SHP77 (cell line): ENCODE measurements at places on chromosomes 6 and 20.

DNA sequence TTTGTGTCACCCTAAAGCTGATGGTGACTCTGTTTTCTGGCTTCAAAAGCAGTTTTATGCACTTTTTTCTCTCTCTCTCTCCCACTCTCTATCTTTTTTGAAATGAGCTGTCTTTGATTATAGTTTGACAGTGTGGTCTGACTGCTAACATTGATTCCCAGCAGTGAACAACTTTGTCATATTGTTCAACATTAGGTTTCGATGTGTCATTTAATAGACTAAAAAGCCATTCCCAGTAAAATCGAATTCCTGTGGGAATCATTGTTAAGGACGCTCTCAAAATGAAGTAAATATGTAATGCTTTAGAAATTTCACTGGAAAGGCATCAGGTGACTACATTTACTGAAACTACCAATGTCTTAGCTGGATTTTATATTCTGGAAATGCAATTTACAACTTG, 69.9 kb upstream of the FLRT3 start:
- no peak for DNase-seq

DNA sequence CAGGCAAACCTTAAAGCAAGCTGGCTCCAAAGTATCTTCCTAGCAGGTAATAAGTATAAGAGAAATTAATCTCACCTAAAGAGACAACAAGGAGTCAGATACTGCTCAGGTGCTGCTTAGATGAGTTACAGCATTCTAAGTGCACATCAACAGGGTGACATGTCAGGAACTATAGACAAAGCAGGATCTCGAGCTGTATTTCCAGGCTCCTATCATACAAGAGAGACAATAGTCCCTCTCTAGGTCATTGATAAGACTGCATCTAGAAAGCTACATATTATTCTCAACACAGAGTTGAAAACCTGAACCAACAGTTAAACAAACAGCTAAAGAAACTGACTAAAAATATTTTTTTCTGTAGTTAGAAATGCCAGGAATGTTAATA, 3.9 kb downstream of the PTPRK start:
- no peak for DNase-seq

- DNase-seq, result no peak
Measured at GRCh38 chr6:106516616-106517015, 112.7 kb downstream of the RTN4IP1 start.

DNA sequence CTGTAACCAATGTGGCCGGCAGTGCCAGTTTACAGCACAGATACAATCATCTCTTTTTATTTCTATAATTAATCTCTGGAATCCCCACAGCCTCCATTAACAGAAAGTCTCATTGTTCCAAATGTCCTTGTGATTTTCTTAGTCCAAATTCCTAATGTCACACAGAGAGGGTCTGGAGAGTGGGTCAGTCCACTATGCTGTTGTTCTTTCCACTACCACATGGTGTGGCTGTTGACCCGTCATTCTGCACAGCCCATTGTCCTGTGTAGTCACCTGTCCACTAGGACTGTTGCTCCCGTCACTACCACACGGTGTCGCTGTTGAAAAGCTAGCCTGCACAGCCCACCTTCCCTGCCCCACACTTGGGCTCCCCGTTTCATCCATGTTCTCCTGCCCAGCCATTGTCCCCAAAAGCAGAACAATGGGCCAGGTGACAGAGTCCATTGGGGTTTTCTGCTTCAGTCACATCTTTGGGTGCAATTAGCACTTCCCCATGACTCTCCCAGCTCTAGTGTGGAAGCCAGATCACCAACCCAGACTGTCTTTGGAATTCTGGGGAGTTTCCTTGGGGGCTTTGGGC, 8.6 kb upstream of the LBP start:
- peak; percentile 38 for DNase-seq

- DNase-seq, result peak; percentile 51
Measured at GRCh38 chr6:119742188-119742803, 392.7 kb upstream of the MAN1A1 start.

GRCh38 chr6:157172231-157172701, 151.1 kb downstream of the TMEM242 start:
- no peak for DNase-seq

GRCh38 chr6:11416936-11417576, 120.5 kb upstream of the TMEM170B start:
- no peak for DNase-seq

DNA sequence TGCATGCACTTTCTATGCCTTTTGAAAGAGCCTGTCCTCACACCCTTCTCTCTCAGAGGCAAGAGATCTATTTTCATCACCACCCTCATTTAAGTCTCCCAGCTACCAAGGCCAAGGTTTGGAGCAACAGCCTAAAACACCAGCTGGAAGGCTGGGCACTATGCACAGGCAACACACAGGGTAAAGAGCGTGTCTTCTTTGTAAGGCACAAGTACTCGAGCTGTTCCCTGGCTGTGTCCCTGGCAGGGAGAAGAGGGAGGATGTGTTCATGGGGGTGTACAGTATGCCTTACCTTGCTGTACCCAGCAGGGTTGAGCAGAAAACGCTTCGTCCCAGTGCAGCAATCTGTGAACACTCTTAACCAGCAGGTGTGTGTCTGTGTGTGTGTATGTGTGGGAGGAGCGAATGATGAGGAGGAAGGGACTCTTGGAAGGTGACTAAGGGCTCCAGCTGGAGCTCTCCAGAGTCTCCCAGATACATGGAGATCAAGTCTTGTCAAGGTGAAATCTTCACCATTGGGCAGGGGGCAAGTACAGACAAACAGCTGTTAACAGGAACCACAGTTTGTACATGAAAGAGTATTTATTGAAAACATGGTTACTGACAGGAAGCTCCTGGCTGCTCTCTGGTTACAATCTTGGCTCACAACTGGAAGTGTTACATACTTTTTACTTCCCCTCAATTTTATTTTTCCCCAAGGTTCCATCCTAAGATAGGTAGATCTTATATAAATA, 40.8 kb downstream of the ELMO2 start:
- DNase-seq, result no peak

GRCh38 chr20:40960521-40960956, 68.1 kb upstream of the TOP1 start:
- DNase-seq, result no peak

- no peak for DNase-seq
Measured at GRCh38 chr20:8757146-8757545, 311.7 kb upstream of the PLCB4 start.

GRCh38 chr20:25020345-25020744, 27.8 kb upstream of the APMAP start:
- DNase-seq, result no peak

- no peak for DNase-seq
Measured at GRCh38 chr20:17661121-17661744, 20.8 kb downstream of the RRBP1 start.
